ENCODE measurements at places on chromosomes 4 and X.

- DNase-seq, result peak; percentile 20
Observed at GRCh38 chr4:106160560-106160959, 155.4 kb downstream of the TBCK start.

DNA sequence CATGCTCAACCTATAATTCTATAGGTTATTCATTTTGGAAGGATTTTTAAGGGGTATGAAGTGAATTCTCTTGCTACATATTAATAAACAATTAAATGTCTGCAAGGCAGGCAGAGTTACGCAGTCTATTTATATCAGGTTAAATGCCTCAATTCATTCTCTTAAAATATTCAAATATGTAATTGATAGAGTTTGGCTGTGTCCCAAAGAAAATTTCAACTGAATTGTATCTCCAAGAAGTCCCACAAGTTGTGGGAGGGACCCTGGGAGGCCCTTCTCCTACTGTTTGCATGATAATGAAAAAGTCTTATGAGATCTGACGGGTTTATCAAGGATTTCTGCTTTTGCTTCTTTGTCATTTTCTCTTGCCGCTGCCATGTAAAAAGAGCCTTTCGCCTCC lies 576.1 kb downstream of the TMA16 start:
- DNase-seq, result no peak

DNA sequence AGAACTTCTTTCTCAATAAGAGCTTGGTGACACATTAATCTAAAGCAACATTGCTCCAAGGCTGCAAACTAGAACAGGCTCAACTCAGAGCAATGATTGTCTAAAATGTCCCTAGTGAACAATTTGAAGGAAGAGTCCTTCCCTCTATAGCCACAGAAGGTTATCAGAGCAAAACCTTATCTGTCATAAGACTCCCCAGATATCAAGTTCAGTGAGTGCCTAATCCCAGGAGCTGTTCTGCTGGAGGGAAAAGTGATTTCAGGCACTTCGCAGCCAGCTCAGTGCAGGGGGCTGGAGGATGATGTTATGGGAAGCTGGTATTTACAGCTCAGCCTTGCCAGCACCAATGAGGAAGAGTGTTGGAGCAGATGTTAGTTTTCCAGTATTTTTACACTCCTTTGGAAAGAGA lies 497.5 kb downstream of the INPP4B start:
- no peak for DNase-seq

DNA sequence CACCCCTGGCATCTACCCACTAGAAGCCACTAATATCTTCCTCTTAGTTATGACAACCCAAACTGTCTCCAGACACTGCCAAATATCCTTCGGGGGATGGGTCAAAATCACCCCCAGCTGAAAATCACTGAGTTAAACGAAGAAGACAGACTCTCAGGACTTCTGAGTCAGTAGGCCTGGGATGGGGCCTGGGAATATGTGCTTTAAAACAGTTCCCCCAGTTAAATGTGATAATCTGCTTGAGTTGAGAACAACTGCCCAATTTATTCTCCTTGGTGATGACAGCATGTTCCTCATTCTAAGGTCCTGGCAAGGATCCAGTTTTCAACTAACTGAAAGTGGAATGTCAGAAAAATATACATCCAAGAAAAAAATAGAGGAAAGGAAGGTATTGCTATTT lies 52.4 kb downstream of the CBLL2 start:
- no peak for DNase-seq

- no peak for DNase-seq
Observed at GRCh38 chr4:112968451-112969159, 80.8 kb upstream of the ANK2 start.

- DNase-seq, result no peak
Observed at GRCh38 chr4:86441175-86441936, 81.5 kb upstream of the MAPK10 start.

- peak; percentile 23 for DNase-seq
Observed at GRCh38 chrX:137926090-137926489, 360.2 kb downstream of the ZIC3 start.

GRCh38 chr4:76987153-76987591 lies 37.6 kb downstream of the SEPTIN11 start:
- no peak for DNase-seq

DNA sequence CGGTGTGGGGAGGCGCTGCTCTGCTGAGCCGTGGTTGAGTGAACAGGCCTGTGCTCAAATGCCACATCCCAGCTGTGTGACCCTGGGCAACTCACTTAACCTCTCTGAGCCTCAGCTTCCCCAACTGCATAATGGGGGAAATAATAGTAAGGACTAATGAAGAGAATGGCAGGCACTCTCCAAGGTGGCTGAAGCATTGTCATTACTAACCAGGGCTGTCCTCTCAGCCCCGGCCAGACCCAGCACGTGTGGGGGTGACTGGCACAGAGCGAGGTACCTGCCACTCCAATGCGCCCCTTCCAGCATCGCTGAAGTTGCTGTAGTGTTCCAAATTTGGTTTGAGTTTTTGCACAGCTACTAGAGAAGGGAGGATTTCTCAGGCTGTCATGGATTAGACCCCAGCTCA lies 80.0 kb downstream of the ABLIM2 start:
- no peak for DNase-seq

DNA sequence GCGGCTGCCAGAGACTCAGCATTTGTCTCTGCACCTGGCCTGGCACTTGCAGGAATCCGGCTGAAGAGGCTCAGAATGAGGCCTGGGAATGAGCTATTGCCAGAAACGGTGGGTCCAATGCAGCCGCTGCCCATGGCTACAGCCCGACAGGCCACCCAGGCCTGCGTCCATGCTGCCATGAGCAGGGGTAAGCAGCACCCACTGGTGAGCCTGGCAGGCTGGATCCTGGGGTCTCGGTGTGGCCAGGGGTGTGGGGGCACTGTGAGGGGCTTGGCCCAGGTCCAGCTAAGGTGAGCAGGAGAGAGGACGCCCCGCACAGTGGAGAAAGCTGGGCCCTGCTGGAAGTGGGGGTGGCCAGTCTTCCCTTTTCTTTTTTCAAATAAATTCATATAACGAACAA lies 60.3 kb upstream of the MXD4 start:
- no peak for DNase-seq

- no peak for DNase-seq
Observed at GRCh38 chr4:124427095-124427767, 285.3 kb downstream of the ANKRD50 start.

DNA sequence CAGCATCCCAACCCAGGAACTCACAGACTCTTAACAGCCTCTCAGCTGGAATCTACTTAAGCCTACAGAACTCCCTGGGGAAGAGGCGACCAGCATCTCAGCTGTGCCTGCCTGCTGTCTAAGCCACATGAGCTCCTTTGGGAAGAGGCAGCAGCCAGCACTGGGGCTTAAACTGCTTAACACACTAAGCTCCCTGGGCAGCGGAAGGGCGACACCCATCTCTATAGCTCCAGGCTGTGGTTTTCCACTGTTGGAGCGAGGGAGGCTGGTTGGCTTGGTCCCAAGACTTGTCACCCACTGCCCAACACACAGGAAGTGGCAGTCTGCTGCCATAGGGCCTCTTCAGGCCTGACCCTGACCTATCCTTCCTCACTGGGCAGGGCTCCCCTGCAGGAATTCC lies 1544.1 kb upstream of the ADGRL3 start:
- no peak for DNase-seq

- no peak for DNase-seq
Observed at GRCh38 chrX:153770601-153771414, 6.8 kb downstream of the PLXNB3 start.

DNA sequence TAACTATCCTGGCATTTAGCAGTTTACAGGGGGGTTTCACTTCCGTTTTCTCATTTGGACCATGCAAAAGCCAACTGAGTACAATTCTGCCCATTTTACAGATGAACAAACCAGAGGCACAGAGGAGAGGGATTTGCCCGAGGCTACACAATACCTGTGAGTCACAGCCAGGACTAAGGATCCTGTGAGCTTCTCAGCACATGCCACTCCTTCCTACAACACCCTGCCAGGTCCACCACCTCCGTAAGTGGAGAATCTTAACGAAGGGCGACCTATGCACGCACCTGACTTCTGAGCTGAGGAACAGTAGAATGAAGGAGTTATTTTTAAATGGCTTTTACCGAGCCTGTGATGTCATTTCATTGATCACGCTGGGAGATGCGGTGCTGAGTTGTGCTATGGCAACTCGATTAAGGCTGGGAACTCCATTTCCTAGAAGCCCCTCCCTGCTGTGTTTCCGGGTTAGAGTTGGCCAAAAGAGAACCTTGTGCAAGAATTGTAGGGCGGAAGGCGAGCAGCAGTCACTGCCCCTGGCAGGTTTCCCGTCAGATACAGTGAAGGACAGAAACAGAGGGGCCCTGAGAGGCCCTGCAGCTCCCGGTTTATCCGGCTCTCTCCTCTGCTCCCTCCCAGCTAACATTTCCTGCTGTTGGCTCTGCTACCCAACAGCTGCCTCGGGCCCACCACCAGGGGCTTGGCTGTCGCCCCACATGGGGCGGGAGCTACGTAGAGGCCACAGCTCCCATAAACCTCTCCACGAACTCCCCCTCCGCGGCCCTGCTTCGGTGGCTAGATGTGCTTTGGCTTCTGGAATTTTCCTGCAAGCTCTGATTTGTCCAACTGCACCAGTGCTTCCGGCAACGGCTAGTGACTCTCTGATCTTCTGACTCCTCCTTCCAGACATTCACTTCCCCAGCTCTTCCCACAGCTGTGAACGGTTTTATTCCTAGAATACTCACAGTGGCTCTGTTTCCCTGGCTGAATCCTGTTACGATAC lies 75.1 kb upstream of the USP9X start:
- peak; percentile 28 for DNase-seq

- DNase-seq, result no peak
Observed at GRCh38 chr4:54678826-54679225, 21.1 kb downstream of the KIT start.

DNA sequence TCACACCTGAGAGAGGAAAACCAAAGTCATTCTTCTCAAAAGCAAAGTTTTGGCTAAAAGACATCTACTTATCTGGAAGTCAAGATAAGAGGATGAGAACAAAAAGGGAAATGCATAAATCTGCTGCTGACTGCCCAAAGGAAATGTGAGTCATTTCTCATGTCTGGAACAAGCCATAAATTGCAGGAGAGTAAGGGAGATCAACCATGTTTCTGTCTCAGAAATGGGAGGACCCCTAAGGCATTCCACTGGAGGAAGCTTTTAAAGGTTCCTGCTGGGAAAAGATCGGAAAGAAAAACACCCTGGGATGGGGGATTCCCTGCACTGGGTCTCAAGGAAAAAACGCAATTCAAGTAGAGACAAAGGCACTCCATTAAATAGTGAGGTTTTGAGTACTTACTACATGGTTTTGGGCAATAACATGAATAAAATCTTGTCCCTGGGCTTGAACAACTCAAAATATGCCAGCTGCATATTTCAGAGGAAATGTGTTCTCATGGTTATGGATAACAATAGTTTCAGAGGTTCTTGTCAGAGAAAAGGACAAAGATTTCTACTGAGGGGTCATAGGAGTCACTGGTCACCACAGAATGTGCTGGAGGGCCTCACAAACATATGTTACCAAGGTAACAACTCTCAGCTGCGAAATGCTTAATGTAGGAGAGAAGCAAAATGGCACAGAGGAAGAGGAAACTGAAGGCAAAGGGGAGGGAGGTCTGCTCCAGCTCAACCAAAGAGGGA lies 19.3 kb downstream of the GPR143 start:
- no peak for DNase-seq

DNA sequence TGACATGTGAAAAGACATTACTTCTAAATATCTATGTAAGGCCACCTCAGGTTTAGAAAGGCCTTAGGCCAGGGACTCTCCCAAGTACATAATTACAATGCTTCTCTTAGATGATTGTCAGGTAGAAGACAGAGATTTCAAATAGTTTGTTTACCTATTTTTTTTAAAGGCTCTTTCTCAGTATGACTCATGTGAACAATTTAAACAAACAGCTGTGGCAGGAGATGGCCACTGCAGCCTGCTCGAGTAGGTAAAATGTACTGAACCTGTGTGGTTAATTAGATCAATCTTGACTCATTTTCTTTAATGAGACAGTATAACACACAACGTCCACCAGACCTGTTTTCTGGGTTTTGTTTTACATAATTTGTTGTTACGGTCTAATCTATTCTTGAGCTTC lies 50.2 kb downstream of the LEF1 start:
- no peak for DNase-seq

DNA sequence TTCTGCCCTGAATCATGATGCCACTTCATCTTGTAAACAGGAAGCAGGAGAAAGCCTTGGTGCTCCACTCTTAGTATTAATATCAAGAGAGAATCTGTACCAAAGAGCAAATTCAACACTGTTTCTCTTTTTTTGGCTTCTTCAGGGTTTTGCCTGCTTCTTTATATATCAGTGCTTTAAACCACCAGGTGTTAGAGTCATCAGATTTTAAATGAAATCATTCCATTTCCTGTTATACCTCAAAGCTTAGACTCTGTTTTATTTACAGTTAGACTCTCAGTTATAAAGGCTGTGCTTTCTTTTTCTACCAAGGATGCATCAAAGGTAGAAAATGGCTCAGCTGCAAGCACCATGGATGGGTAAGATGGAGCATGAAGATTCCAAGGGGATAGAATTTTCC lies 350.9 kb downstream of the CAMK2D start:
- no peak for DNase-seq

- peak; percentile 40 for DNase-seq
Observed at GRCh38 chrX:129525162-129525561, 1.9 kb upstream of the SMARCA1 start.

All from RPMI8226 (cell line).